CD4-positive, alpha-beta T cell treated with Interleukin-6 at 100 ng/mL for 8 hours (primary cell): ENCODE measurements at places on chromosomes 4 and X.

GRCh38 chr4:109998867-109999584 is 86.3 kb downstream of the EGF start:
- DNase-seq: peak; percentile 59

GRCh38 chr4:5758741-5759140 is 47.7 kb downstream of the EVC start:
- no peak for DNase-seq

- DNase-seq: no peak
Measured at GRCh38 chr4:661881-662761, 12.0 kb downstream of the ATP5ME start.

- DNase-seq: no peak
Measured at GRCh38 chr4:23097251-23097650, 404.5 kb downstream of the GBA3 start.

- no peak for DNase-seq
Measured at GRCh38 chr4:4719436-4719835, 140.0 kb upstream of the MSX1 start.

DNA sequence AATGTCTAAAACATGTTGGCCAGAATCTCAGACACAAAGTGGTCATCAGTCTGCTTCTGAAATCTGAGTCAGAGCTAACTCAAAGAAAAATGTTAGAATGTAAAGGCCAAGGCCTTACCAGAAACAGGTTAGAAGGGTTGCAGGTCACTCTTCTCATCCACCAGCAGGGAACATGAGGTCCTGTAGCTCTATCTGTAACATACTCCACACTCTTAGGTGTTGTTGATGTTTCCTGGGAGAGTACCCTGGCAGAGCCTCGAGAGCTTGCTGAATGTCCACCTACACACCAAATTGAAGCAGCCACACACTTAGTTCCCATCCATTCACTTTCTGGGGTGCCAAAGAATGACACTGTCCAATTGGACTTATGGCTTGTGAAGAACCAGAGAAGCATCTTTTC is 76.6 kb upstream of the INPP4B start:
- DNase-seq: no peak

- no peak for DNase-seq
Measured at GRCh38 chrX:70029863-70030262, 19.9 kb downstream of the AWAT2 start.

- DNase-seq: no peak
Measured at GRCh38 chr4:43146198-43146597, 253.7 kb downstream of the GRXCR1 start.

GRCh38 chr4:99572527-99573240 is 1.9 kb upstream of the MTTP start:
- no peak for DNase-seq
